M059J (cell line): ENCODE measurements at places on chromosomes 16 and 17.
A peak's percentile ranks its signal among the peaks of the same experiment; 100 is the strongest.

DNA sequence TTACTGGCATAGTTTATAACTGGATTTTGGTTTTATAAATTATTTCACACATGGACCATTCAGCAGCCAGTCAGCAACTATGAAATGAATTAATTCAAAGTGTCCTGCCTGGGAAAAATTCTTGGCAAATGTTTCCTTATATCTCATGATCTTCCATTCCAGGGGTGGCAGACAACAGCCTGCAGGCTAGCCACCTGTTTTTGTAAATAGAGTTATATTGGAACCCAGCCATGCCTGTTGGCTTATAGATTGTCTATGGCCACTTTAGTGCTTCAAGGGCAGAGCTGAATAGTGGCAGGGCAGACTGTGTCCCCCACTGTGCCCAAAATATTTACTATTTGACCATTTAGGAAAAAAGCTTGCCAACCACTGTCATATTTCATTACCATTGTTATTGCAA lies 613.7 kb downstream of the TMEM114 start:
- DNase-seq = no peak

- DNase-seq = peak; percentile 92
These were observed 193.7 kb downstream of the C16orf95 start for GRCh38 chr16:87123356-87124001.

- DNase-seq = peak; percentile 60
These were observed 9.9 kb downstream of the ZDHHC1 start for GRCh38 chr16:67406111-67406971.

- DNase-seq = no peak
These were observed 17.5 kb downstream of the MAP3K14 start for GRCh38 chr17:45299361-45299760.

- DNase-seq = no peak
These were observed 10.3 kb downstream of the KNOP1 start for GRCh38 chr16:19707569-19708295.

GRCh38 chr16:67731753-67732095 lies 12.6 kb upstream of the GFOD2 start:
- DNase-seq = no peak

DNA sequence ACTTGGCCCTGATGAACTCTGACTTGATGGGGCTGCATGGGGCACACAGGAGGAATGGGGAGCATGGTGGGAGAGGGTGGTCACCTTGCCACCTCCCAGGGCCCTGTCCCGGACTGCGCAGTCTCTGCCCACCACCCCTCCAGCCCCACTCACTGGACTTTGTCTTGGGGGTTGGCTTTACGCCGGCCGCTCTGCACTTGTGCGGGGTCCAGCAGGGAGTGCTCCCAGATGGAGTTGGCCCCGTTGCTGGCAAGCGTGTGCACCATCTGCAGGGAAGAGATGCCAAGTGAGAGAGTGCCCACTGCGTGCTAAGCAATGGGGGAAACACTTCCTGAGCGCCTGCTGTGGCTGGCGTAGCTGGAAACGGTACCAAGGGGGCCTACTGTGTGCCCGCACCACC lies 6.7 kb downstream of the GIT1 start:
- no peak for DNase-seq

GRCh38 chr17:16928406-16929034 lies 43.4 kb downstream of the TNFRSF13B start:
- no peak for DNase-seq

GRCh38 chr17:28554565-28554964 lies 2.1 kb upstream of the UNC119 start:
- no peak for DNase-seq

DNA sequence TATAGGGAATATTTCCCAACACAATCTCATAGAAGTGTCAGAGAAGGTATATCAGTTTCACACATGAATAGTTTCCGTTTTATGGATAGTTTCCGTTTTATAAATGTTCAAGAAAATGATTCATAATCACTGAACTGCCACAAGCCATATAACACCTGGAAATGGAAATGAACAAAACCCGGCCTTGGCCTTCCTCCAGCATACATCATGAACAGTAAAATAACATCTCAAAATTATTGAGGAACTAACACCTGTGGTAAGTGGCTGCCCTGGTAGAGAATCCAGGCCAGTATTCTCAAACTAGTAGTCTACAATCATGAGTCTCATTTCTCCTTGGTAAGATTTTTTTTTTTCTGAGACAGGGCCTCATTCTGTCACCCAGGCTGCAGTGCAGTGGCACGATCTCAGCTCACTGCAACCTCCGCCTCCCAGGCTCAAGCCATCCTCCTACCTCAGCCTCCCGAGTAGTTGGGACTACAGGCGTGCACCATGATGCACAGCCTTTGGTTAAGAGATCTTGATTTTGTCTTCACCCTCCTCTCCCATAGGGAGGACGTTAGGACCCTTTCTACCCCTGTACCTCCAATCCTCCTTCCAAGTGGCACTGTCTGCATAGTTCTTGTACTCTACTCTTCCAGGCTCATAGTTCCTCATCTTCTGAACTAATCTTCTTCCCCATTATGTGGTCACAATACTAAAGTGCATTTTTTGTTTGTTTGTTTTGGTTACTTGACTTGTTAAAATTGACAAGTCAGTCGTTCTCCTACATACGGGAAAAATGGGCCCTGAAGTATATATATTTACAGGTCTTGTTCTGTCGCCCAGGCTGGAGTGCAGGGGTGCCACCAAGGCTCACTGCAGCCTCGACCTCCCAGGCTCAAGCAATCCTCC lies 15.0 kb upstream of the RGS9 start:
- DNase-seq = no peak

DNA sequence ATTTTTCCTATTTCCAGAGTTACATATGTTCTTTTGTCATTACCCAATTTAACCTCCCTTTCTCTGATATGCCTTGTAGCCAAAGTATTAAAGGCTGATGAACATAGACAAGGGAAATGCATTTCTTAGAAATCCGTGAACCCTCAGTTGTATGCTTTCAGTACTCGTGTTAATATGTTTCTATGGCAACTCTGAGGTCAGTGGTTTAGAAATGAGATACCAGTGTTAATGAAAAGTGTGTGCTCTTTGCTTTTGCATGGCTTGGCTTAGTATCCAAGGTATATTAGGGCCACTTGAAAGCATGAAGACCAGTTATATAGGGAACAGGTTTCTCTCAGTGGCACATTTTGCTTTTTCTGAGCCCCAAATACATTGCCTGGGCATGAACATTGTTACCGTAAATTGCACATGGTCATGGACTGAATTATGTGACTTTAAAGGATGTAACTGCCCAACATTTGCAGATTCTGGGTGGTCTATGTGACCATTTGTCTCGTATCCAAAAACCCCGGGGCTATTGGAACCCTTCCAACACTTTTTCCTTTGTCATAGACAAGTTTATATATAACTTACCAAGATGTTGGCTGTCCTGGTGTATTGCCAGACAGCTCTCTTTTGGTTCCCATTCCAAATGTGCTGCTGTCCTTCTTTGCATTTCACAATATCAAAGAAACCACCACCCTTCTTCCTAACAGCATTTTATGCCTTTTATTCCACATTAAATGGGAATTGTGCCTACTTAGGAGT lies 17.5 kb downstream of the ABHD15 start:
- peak; percentile 54 for DNase-seq

DNA sequence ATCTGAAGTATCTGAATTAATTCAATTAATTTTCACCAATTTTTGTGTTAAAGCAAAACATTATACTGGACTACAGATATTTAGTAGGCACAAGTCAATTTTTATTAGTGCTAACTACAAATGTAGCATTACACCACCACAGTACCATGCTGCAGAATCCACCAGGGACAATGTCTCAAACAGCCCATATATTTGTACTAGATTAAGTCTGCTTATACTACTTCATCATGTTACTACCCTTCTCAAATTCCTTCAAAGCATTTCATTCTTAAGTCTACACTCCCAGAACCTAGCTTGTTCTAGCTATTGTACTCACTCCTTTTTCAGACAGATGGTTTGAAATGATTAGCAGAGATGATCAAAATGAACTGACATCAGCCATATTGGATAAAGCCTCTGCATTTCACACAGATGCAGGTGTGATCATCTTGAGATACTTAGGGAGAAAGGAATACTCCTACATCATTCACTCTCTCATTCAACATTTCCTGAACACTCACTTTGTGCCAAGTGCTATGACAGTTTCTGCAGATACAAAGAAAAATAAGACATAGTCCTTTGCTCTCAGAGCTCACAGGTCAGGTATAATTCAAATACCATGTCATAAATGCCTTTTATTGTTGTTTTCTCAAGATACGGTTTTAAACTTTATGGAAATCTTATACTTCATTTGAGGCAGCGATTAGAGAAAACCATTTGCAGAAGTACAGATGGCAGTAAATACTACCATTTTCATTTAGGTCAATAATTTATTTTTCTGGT lies 47.7 kb downstream of the SMURF2 start:
- no peak for DNase-seq

DNA sequence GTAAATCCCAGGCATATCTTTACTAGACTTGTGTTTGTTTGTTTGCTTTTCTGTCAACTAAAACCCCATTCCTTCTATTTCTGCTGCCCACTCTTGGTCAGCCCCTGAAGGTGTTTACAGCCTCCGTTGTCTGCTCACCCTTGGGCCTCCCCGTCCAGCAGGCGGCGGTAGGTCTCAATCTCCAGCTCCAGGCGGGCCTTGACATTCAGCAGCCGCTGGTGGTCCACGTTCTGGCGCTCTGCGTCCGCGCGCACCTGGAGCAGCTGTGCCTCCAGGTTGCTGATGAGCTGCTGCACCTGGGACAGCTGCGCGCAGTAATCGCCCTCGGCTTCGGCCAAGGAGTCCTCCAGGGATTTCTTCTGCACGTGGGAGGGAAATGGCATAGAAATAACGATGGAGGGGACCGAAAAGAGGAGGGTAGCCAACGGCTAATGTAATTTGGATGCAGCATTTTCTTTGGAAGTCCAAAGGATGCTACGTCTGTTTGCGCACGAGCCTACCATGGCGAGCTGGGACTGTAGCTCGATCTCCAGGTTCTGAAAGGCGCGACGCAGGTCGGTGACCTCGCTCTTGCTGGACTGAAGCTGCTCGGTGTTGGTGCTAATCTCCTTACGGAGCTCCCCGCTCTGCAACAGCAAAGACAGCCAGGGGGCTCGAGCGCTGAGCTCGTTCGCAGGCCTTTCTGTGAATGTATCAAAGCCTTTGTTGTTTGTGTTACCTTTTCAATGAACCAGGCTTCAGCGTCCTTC lies 3.9 kb downstream of the KRT12 start:
- DNase-seq = no peak

- DNase-seq = no peak
These were observed 30.0 kb upstream of the PABPN1L start for GRCh38 chr16:88896238-88897070.

DNA sequence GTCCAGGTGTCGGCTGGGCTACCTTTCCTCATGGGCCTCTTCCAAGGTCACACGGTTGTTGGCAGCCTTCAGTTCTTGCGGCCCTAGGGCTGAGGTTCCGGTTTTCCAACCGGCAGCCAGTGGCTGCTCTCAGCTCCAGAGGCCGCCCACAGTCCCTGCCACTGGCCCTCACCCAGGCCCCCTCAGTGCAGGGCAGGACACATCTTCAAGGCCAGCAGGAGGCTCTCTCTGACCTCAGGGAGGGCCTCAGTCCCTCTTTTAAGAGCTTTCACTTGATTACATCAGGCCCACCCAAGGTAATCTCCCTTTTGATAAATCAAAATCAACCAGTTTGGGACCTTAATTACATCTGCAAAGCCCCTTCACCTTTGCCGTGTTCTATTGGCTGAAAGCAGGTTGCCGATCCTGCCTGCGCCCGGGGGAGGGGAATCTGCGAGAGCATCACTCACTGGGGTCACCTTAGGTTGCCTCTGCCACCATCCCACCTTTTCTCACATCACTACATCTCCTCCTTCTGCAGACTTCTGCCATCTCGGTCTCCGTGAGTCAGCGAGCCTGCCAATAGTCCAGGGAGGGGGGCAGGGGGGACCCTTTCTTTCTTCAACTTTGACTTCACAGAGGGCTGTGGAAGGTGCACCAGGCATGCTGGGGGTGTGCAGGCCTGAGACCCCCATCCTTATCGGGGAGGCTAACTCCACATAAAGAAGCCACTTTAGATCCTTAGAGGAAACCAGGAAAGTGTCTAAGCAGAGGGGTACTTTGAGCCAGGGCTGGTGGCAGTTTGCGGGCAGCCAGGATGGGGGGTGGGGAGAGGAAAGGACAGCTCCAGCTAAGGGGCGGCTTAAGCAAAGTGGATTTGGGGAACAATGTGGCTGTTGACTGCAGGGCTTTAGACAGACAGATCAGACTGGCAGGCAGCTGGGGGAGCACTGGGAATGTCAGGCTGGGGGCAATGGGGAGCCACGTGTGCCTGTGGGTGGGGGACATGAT lies 28.8 kb upstream of the NXPH3 start:
- no peak for DNase-seq

DNA sequence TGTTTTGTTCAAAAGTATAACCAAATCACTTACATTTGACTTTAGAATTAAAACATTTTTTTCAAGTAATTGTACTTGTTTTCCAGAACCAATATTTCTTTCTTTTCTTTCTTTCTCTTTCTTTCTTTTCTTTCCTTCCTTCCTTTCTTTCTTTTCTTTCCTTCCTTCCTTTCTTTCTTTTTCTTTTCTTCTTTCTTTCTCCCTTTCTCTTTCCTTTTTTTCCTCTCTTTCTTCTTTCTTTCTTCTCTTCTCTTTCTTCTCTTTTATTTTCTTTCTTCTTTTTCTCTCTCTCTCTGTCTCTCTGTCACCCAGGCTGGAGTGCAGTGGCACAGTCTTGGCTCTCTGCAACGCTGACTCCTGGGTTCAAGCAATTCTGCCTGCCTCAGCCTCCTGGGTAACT lies 26.4 kb upstream of the PSMC5 start:
- DNase-seq = no peak

DNA sequence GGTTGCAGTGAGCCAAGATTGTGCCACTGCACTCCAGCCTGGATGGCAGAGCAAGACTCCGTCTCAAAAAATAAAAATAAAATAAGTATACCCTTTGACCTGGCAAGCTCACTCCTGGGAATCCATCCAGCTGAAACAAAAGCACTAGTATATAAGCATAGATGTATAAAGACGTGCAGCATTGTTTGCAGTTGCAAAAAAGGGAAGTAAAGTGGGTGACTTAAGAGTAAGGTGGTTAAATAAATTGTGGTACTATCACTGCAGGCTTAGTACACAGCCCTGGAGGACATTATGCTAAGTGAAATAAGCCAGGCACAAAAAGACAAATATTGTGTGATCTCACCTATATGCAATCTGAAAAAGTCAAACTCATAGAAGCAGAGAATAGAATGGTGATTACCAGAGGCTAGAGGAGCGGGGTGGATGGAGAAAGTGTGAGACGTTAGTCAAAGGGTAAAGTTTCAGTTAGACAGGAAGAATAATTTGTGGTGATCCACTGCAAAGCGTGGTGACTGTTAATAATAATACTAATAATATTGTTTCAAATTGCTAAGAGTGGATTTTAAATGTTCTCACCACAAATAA lies 113.0 kb downstream of the MYO1D start:
- no peak for DNase-seq

- DNase-seq = peak; percentile 41
These were observed 269.8 kb upstream of the MYOCD start for GRCh38 chr17:12395733-12396354.

- no peak for DNase-seq
These were observed 2.5 kb downstream of the AQP8 start for GRCh38 chr16:25219070-25219737.

GRCh38 chr16:76653390-76654026 lies 376.3 kb downstream of the CNTNAP4 start:
- peak; percentile 21 for DNase-seq

- no peak for DNase-seq
These were observed 19.3 kb downstream of the ZNF750 start for GRCh38 chr17:82820278-82821251.

GRCh38 chr17:62140836-62141235 lies 75.8 kb upstream of the MED13 start:
- DNase-seq = peak; percentile 11
